Esophagus squamous epithelium (tissue), 5 donors: ENCODE measurements at places on chromosomes 16 and 17.
A peak's percentile ranks its signal among the peaks of the same experiment; 100 is the strongest.

DNA sequence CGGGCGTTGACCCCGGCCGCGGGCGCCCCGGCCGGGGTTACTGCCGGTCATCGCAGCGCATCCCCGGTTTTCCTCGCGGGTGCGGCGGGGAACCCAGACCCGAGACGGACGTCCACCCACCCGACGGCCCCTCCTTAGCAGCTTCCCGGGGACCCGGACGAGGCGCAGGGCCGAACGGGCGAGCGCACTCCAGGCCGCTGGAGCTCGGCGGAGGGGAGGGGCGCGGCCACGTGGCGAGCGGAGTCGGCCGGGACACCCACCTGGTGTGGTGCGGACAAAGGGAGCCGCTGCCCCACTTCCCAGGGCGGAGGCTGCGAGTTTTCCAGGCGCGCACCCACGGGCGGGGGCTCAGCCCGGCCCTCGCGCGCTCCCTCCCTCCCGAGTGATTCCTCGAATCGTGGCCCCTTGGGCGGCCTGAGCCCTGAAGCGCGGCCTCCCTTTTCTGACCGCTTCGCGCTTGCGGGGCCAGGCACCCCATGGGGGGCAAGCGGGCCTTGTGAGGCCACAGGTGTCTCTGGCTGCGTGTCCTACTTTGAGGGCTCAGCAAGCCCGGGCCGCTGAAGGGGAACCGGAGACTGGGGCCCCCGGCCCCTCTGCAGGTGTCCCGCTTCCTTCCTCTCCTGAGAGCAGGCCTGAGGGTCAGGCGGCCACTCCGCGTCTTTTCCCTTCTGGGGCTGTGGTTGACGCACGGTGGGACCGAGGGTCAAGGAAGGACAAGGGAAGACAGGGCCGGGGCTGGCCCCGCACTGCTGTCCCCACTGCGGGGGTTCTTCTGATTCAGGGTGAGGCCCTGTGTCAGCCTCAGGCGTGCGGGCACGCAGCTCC is 1.1 kb upstream of the FASN start:
- peak overlapping the region; percentile 86 for H3K4me3 ChIP-seq
- H3K27ac ChIP-seq = peak overlapping the region; percentile 99
- H3K4me1 ChIP-seq = peaks cover 44% of the 10 kb centered on the region
- H3K27me3 ChIP-seq = no peaks in the 10 kb centered on the region

GRCh38 chr16:48613061-48613957 is 3.3 kb upstream of the N4BP1 start:
- no peak overlapping the region for H3K4me3 ChIP-seq
- H3K27ac ChIP-seq = peak overlapping the region; percentile 99
- peaks cover 56% of the 10 kb centered on the region for H3K4me1 ChIP-seq
- H3K36me3 ChIP-seq = no peaks in the 10 kb centered on the region
- H3K27me3 ChIP-seq = no peaks in the 10 kb centered on the region

DNA sequence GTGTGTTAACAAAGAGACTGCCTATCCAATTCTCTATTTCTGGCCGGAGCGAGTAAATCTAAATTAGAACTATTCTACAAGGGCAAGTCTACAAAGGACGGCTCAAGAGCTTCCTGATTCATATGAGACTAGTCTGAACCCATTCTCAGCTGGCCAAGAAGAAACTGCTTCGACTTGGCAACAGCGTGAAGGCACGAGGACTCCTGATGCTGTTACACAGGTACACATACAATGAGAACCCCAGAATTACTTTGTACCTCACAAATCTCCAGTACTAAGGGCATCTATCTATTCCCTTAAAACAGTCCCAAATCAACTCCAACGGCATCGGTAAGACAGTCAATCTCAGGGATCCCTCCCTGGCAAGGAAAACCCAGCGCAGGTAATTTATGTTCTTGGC is 1.5 kb downstream of the CRK start:
- peak overlapping the region; percentile 99 for H3K27ac ChIP-seq
- DNase-seq = no peak
- H3K4me3 ChIP-seq = peak overlapping the region; percentile 79
- peaks cover 40% of the 10 kb centered on the region for H3K36me3 ChIP-seq
- no peaks in the 10 kb centered on the region for H3K27me3 ChIP-seq
- peaks cover 19% of the 10 kb centered on the region for H3K4me1 ChIP-seq

DNA sequence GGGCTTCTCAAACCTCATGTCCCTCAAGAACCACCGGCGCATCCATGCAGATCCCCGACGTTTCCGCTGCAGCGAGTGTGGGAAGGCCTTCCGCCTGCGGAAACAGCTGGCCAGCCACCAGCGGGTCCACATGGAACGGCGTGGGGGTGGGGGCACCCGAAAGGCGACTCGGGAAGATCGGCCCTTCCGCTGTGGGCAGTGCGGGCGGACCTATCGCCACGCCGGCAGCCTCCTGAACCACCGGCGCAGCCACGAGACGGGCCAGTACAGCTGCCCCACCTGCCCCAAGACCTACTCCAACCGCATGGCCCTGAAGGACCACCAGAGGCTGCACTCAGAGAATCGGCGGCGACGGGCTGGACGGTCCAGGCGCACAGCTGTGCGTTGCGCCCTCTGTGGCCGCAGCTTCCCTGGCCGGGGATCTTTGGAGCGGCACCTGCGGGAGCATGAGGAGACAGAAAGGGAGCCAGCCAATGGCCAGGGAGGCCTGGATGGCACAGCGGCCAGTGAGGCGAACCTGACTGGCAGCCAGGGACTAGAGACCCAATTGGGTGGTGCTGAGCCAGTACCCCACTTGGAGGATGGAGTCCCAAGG is 5.9 kb downstream of the ZNF646 start:
- no peak for DNase-seq
- peaks cover 57% of the 10 kb centered on the region for H3K36me3 ChIP-seq
- no peaks in the 10 kb centered on the region for H3K27me3 ChIP-seq
- no peak overlapping the region for H3K27ac ChIP-seq
- no peak overlapping the region for H3K4me3 ChIP-seq

GRCh38 chr17:80792373-80792781 is 199.3 kb upstream of the CHMP6 start:
- peak overlapping the region; percentile 84 for H3K27ac ChIP-seq
- DNase-seq = no peak
- H3K36me3 ChIP-seq = no peaks in the 10 kb centered on the region

- H3K4me3 ChIP-seq = peak overlapping the region; percentile 15
- H3K27ac ChIP-seq = no peak overlapping the region
- peaks cover 9% of the 10 kb centered on the region for H3K4me1 ChIP-seq
- no peaks in the 10 kb centered on the region for H3K27me3 ChIP-seq
- no peak for DNase-seq
- no peaks in the 10 kb centered on the region for H3K36me3 ChIP-seq
These were observed 372.7 kb downstream of the SLC39A11 start for GRCh38 chr17:72719578-72720493.

- H3K4me1 ChIP-seq = no peaks in the 10 kb centered on the region
- H3K36me3 ChIP-seq = no peaks in the 10 kb centered on the region
- no peak overlapping the region for H3K27ac ChIP-seq
- no peak for DNase-seq
- H3K4me3 ChIP-seq = no peak overlapping the region
- H3K27me3 ChIP-seq = no peaks in the 10 kb centered on the region
These were observed 129.7 kb downstream of the KCNJ2 start for GRCh38 chr17:70298929-70299531.

DNA sequence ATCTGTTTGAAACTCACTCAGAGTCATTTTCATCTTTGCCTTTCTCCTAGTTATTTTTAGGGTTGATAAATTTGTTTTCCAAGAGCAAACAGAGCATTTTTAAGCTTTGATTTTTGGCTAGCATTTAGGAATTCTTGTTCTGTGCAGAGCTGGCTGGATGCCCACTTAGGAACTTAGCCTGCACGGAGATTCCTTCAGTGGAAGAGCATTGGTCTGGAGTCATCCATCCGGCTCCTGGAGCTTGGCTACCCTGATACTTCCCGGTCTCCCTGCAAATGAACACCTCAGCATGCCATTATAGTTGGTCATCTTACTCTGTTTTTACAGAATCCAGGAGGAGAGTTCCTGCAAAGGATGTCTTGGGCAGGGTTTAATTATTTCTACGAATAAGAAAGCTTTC is 57.1 kb downstream of the SPECC1 start:
- peak overlapping the region; percentile 86 for H3K27ac ChIP-seq
- no peak for DNase-seq
- H3K36me3 ChIP-seq = no peaks in the 10 kb centered on the region

GRCh38 chr16:14668556-14669223 is 25.4 kb downstream of the PLA2G10 start:
- H3K4me3 ChIP-seq = no peak overlapping the region
- no peak overlapping the region for H3K27ac ChIP-seq
- H3K4me1 ChIP-seq = peaks cover 5% of the 10 kb centered on the region
- H3K36me3 ChIP-seq = peaks cover 8% of the 10 kb centered on the region
- H3K27me3 ChIP-seq = no peaks in the 10 kb centered on the region
- DNase-seq = no peak

- H3K27ac ChIP-seq = no peak overlapping the region
- H3K27me3 ChIP-seq = no peaks in the 10 kb centered on the region
- H3K36me3 ChIP-seq = no peaks in the 10 kb centered on the region
- DNase-seq = no peak
- no peak overlapping the region for H3K4me3 ChIP-seq
- H3K4me1 ChIP-seq = no peaks in the 10 kb centered on the region
These were observed 103.7 kb downstream of the NPIPB5 start for GRCh38 chr16:22614271-22614947.

GRCh38 chr16:5761592-5761991 is 664.0 kb upstream of the EEF2KMT start:
- H3K27ac ChIP-seq = no peak overlapping the region
- no peak overlapping the region for H3K4me3 ChIP-seq
- H3K4me1 ChIP-seq = no peaks in the 10 kb centered on the region
- H3K27me3 ChIP-seq = no peaks in the 10 kb centered on the region
- no peak for DNase-seq
